ENCODE measurements at places on chromosomes 7 and 10. TPM values are rescaled to one million over a fixed set of nuclear protein-coding genes. Genes with fewer than 3 reads are reported as not detected.
A peak's percentile ranks its signal among the peaks of the same experiment; 100 is the strongest.

TACC2 gene
- 10.4 TPM for polyA plus RNA-seq

PGAM2 gene
- 0.16 TPM for polyA plus RNA-seq

CRPPA gene
- 0.39 TPM for polyA plus RNA-seq

PPP1R17 gene
- not detected for polyA plus RNA-seq

ZNF282 gene
- 11.6 TPM for polyA plus RNA-seq

CAMK2B gene
- polyA plus RNA-seq = 0.05 TPM

DNA sequence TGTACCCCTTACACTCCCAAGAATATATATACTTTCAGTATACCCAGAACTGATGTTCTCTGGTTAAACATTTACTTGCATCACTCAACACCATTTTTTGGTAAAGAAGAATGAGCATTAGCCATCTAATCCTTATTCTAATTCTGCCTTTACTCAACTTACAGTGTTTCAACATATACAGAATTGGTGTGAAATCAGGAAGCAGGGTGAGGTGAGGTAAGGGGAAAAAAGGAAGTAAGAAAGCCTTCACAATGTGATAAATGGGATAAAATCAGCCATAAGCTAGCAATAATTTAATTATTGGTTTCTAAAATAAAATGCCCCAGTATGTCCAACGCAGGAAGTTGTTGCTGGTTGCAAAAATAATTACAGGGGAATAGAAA lies 605.4 kb downstream of the KCNMA1 start:
- DNase-seq = no peak

DNA sequence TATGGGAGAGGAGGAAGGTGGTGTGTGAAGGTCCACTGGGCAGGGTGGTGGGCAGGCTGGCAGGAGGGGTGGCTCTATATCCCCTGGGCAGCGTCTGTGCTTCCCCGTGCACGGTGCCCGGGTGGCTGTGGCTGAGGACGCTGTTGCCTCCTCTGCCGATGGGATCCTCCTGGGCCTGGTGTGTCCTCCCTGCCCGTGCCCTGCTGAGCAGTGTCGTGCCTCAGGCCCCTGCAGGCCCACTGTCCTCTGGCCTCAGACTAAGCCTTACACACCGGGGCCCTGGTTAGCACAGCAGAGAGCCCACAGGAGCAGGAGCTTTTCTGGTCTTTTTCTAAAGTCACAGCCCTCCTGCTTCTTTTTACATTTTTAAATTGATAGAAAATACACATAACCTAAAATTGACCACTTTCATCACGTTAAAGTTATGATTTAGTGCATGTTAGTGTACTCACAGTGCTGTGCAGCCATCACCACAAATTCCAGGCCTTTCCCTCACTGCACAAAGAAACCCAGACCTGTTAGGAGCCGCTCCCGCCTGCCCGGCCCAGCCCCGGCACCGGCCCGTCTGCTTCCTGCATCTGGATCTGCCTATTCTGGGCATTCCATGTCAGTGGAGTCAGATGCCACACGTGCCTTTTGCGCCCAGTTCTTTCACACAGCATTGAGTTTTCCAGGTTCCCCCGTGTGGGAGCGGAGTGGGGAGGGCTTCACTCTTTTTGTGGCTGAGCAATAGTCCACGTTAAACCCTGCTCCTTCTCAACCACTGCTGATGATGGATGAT lies 19.4 kb downstream of the PFKFB3 start:
- no peak for DNase-seq

GRCh38 chr7:35753761-35754603 lies 46.9 kb upstream of the SEPTIN7 start:
- DNase-seq = no peak

GRCh38 chr7:107387573-107388219 lies 82.2 kb upstream of the GPR22 start:
- DNase-seq = peak; percentile 92

- no peak for DNase-seq
Measured at GRCh38 chr10:129522041-129522585, 55.1 kb downstream of the MGMT start.
